ENCODE measurements at places on chromosomes 4 and X.

DNA sequence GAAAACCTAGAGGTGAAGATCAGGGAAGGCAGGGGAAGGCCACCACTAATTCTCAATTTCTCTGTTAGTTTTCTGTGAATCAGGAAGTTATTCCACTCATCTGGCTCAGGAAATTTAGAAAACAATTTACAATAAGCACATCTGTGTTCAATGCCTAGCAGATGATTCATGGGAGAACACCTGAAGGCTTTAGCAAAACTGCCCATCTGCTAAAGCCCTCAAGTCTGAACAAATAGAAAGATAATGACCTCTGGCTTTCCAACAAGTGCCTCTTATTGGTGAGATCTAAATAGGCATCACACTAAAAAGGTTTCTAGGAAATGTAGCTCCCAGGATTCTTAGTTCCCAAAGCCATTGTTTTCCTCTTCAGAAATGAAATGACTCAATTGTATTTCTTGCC, 122.1 kb upstream of the GNPDA2 start:
- no peak for DNase-seq

DNA sequence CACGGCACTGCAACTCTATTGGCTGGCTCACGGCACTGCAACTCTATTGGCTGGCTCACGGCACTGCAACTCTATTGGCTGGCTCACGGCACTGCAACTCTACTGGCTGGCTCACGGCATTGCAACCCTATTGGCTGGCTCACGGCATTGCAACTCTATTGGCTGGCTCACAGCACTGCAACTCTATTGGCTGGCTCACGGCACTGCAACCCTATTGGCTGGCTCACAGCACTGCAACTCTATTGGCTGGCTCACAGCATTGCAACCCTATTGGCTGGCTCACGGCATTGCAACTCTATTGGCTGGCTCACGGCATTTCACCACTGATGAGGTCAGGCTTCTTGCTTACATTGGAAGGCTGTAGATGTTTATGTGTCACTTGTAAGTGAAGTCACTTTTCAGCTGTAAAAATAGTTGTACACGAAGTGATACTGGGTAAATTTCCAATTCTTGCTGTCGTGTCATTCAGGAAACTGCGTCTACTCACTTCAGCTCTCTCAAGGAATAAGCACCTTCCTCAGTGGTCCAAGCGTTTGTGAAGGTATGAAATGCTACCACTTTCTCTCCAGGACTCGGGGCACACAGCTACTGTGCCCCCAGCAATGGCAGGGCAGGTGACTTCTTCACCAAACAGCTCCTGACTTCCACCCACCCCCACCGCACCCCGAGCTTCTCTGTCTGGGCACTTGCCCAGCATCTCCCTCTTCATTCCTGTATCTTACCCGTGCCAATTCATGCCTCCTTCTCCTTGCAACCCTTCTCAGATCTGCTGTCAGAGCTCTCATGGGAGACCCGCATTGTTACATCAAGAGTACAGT, 141.3 kb downstream of the AFAP1 start:
- no peak for DNase-seq

DNA sequence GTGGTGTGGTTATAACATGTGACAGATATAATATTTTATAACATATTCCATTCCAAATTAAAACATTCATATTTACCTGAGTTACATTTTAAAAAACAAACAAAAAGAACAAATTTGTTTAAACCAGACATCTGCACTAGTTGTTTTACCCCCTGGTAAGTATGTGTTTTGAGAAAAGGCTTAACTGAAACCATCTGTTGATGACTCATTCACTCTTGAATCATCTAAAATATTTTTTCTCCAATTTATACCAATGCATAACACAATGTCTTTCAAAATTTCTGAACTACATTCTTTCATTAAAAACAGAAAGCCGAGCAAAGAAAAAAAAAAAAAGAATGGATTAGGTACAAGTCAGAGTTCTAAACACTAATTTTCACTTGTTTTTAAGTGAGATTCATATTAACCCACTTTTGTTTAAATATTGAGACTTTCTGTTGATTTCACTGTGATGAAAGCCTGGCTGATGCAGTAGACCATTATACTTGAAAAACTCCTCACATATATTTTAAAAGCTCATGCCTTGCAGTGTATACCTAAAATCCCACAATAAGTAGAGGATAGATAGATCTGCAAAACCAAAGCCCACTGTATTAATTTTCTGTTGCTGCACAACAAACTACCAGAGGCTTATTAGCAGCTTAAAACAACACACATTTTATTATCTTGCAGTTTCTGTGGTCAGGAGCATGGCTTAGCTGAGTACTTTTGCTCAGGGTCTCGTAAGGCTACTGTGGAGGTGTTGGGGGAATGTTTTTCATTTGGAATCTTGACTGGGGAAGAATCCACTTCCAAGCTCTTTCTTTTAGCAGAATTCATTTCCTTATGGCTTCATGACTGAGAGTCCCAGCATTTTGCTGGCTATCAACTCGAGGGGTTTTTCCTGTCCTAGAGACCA, 221.5 kb downstream of the PCDH18 start:
- no peak for DNase-seq

DNA sequence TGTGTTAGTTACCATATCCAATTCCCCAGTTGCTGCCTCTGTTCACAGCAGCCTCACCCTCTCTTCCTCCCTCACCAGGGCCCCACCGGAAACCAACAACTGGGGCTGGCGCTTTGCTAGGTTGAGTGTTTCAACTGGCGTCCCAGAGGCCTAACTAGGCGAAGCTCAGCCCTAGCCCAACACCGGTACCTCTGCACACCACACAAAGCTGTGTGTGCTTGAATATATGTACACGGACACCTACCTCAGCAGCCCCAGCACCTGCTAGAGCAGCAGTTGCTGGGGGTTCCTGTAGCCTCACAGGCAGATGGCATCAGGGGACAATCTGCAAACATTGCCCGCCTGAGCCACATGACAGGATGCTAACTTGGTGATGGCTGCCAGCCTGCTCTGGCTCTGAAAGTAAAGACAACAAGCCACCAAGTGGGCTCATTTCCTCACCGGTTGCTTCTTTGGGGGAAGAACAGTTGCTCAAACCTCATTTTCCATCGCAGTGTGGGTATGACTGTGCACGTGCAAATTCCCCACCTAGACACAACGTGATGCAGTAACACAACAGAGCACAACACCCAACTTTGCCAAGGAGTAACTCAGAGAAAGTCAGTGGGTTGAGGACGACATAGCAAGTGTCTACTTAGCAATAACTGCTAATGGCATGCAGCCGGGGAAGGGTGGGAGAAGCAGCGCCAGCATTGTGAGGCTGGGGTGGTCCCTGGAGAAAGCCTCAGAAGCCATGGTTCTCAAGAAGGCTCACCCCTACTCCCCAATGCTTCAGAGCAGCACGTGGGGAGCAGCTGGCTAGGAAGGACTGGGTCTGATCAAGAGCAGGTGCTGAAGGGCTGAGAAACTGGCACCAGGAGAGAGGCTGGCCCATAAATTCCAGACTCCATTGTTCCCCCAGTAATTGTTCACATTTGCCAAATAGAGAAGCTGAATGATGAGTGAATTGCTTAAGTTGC, 139.5 kb downstream of the SH3KBP1 start:
- DNase-seq, result peak; percentile 84

DNA sequence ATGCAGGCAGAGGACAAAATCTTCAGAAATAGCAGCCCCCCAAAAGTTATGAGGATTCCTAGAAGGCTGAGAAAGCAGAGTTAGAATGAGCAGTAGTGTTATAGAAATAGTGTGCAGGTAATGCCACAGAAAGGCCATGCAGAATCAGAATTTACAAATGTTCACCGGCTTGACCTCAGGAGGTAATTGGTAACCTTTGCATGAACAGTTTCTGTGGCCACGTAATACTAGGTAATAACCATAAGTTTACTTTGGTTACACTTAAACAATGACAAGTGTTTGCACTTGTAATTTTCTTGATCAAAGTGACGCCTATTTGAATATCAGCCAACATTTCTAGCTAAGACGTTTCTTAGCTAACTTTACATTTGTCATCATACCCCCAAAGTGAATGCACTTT, 393.6 kb downstream of the GPAT3 start:
- no peak for DNase-seq

DNA sequence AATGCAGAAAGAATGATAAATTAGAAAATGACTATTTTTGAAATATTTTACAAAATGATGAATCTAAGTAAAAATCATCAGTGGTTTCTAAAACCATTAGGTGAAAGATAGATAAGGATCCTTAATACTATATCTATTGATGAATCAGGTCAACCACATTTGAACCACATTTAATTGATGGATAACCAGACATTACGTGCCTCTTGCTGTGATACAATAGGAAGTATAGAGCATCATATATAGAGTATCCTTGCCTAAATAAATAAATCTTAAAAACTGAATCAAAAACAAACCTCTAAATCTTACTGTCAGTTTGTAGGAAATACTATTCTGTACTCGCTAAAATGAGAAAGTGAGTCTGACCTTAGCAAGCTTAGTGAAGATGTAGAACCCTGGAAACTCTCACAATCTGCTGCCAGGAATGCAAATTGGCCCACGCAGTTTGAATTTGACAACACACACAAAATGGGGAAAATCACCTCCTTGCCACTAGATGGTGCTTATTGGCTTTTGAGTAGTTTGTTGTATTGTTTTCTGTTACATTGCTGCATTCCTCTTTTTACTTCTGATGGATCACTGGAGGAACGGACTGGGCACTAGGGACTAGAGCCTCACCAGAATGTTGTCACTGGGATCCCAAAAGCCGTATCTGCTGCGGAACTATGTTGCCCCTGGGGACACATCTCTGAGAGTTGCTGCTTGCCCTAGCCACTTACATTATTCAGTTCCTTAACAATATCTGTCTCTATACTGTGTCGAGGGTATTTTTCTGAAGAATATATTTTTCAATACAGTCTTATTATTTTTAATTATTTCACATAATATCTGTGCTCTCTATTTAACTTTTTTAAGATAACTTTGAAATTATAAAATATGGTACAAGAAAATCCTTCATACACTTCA, 25.4 kb upstream of the SLAIN2 start:
- peak; percentile 25 for DNase-seq

DNA sequence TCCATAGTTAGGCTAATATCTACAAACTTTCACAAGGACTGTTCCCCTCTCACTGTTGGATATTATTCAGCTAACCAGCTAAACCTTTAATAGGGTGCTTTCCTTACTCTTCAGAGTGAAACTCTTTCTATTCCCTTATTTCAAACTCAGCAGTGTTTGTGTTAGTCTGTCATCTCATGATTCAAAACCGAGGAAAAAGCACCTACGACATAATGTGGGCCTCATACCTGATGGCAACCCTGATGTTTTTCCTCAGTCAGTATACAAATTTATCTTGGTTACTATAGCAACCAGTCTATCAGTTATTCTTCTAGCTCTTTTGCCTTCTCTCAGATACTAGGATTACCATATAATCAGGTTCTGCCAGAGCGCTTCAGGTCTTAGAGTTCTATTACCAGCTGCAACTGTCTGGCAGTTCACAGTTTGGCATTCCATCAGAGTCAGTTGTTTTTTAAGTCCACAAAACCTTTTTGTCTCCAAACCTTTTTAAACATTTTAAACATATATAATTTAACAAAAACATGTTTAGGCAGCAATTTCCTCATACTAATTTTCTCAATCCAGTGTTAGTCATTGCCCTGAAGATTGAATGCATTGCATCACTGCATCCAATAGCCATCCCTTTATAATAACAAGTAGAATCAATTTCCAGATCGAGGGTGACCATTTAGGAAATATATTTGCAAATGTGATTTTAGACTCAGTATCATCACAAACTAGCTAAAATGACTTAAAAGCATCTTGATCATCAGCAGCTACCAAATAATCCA, 7.4 kb downstream of the WDR44 start:
- DNase-seq, result peak; percentile 16

GRCh38 chrX:133668225-133668931, 253.1 kb upstream of the GPC4 start:
- no peak for DNase-seq

- no peak for DNase-seq
Measured at GRCh38 chrX:40867352-40867751, 132.0 kb upstream of the MED14 start.

DNA sequence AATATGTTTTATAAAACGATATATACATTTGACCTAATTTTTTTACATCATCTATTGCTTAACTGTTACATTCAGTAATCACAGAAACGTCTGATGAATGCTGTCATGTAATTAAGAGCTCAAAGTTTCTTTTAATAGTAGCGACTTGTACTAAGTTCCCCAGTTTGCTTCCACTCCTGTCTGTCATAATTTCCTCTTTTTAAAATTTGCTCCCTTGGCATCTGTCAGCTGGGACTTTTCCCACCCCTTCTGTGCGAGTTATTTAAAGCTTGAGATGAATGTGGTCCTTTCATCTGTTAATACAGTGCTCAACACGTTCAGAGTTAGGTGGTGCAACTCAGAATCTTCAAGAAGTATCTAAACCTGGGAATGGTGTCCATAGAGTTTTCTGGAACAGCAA, 1.2 kb downstream of the RAP1GDS1 start:
- DNase-seq, result peak; percentile 6

- DNase-seq, result no peak
Measured at GRCh38 chr4:54402880-54403480, 173.9 kb downstream of the PDGFRA start.

GRCh38 chr4:126582737-126583136, 1050.0 kb upstream of the INTU start:
- DNase-seq, result no peak

GRCh38 chrX:16039363-16039762, 84.0 kb upstream of the GRPR start:
- no peak for DNase-seq

DNA sequence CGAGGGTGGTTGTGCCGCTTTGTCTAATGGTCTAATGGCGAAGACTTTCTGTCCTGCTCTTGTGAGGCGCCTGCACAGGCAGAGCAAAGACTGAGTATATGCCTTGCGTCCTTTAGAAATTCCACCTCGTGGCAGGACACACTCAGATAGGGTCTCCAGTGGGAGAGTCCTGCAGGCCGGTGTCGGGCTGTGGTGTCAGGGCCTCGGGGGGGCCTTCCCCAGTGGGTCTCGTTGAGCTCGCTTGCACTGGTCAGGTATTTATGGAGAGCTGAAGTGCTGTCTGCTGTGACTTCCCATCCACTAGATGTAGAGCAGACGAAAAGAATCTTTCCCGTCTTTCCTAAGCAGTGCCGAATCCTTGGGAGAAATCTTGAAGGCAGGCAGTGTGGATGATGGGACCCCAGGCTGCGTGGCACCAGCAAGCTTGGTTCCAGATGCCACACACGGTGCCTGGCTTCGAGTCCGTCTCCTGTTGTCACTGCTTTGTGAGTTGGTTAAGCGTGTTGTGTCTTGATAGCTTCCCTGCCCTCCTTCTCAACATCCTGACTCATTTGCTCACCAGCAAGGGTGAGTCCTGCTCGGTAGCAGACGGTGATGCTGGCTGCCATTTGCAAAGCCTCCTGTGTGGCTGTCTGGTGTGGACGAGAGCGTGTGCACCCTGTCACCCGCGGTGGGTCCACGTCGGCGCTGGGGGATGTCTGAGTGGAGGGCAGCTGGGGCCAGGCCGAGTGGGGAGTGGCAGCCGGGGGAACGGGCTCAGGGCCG, 20.5 kb downstream of the MAEA start:
- DNase-seq, result no peak

All from central memory CD4-positive, alpha-beta T cell (primary cell).